ENCODE measurements at places on chromosomes 12 and 14.

GRCh38 chr12:41333974-41334373 is 145.9 kb downstream of the PDZRN4 start:
- DNase-seq: no peak

- no peak for DNase-seq
These were observed 141.2 kb downstream of the PPFIA2 start for GRCh38 chr12:81617915-81618314.

GRCh38 chr12:124702736-124703135 is 135.3 kb upstream of the NCOR2 start:
- DNase-seq: no peak

DNA sequence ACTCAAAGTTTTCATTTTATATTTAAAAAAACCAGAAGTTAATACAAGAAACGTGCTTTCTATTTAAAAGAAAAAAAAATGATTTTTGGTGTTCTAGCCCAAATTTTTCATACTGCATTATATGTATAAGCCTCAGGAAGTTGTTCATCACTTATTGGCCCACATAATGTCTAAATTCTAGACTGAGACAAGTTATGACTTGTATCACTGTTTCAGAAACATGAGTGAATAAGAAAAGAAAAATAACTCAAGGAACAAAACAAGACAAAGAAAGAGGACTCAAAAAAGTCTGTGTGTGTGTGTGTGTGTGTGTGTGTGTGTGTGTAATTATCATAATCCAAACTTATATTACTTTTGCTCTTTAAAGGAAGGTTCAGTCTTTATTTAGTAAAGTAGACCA is 929.8 kb downstream of the GALC start:
- DNase-seq: no peak

- DNase-seq: no peak
These were observed 390.7 kb downstream of the SYT1 start for GRCh38 chr12:79255288-79255687.

DNA sequence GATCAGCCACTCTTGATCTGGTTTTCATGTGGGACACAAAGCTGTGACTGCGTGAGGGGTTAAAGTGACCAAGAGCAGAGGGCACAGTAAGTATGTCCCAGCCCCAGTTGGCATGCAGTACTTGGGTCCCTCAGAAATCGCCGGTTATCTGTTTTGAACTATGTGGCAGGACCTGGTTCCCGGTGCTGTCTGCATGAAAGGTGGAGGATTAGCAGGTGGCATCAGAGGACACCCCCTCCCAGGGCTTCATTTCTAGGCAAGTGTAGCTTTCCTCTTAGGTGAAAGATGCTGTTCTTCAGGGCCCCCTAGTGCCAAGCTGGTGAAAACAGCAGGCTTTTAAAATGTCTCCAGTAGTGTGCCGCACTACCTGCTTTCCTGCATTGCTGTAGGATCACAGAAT is 57.1 kb downstream of the ATG14 start:
- DNase-seq: peak; percentile 31

- DNase-seq: no peak
These were observed 14.9 kb downstream of the SLC38A2 start for GRCh38 chr12:46357438-46358324.

DNA sequence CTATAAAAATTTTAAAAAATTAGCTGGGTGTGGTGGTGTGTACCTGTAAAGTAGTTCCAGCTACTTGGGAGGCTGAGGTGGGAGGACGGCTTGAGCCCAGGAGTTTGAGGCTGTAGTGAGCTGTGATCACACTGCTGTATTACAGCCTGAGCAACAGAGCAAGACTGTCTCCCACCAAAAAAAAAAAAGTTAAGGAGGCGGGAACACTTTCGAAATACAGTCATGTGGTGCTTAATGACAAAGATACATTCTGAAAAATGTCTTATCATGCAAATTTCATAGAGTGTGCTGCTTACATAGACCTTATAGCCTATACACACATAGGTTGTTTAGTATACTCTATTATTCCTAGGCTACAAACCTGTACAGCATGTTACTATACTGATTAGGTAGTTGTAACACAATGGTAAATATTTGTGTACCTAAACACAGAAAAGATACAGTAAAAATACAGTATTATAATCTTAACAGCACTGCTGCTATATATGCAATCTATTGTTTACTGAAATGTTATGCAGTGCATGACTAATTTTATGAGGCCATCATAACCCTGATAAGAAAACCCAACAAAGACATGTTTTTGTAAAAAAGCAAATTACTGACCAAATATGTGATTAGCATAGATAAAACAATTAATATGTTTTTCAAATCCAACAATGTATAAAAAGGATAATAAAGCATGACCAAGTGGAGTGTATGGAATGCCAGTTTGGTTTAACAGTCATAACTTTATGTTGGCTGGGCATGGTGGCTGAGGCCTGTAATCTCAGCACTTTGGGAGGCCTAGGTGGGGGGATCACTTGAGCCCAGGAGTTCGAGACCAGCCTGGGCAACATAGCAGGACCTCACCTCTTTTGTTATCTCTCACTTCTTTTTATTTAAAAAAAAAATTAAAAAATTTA is 11.4 kb downstream of the EIF2S1 start:
- DNase-seq: no peak

- DNase-seq: no peak
These were observed 387.5 kb downstream of the BCAT1 start for GRCh38 chr12:24561411-24561871.

DNA sequence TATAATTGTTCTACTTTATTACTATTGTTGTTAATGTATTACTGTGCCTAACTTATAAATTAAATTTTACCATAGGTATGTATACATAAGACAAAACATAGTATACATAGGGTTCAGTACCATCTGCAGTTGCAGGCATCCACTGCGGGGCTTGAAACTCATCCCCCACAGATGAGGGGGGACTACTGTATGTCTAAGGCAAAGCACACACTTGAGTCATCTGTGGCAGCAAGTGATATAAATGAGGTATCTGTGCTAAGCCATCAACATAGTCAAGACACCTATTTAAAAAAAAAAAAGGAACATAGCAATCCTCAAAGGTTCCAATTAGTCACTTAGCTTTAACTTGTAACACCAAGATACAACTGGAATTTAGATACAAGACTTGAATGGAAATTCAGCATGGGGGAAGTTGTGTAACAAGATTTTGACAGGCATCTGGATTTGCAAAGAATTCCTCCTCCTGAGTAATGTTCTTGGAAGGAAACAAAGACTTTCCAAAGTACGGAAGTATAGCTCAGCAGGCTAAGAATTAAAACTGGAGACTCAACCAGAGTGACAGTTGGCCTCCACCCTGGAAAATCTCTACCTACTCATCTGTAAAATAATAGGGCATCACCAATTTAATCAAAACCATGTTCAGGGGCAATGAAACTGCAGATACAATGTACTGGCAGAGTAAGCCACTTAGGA is 14.9 kb downstream of the DCAF5 start:
- DNase-seq: no peak

DNA sequence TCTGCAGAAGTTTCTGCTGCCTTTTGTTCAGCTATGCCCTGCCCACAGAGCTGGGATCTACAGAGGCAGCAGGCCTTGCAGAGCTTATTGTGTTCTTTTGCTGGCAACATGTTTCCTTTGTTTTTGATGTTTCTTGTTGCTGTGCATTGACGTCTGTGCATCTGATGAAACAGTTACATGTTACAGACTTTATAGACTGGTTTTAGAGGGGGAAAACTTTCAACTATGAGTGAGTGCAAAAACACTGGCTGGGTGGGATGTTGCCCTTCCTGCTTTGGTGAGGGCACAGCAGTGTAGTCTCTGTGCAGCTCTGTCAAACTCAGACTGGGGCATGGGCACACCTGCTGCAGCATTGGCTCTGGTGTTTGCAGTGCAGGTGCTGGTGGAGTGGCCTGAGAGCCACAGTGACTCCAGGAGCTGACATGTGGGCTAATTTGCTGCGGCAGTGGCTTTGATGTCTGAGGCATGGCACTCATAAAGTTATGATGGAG is 26.9 kb downstream of the CLEC6A start:
- DNase-seq: no peak

GRCh38 chr12:123923038-123923437 is 49.6 kb downstream of the CCDC92 start:
- no peak for DNase-seq

DNA sequence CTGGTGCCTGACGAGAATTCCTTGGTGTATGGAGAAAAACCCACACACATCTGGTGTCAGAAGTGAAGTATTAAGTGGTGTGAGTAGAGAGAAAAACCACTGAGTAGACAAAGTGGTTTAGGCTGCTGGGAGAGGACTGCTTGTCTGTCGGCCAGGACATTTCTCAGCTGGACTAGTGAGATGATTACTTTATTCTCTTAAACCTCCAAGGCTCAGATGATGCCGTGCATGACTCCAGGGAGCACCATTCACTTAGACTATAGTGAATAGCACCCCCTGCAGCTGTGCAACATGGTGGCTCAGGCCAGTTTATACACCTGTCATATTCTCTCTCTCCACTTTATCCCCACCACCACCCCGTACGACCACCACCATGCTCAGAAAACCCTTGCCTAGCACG is 28.5 kb upstream of the NFYB start:
- no peak for DNase-seq

GRCh38 chr14:54589843-54590242 is 22.9 kb downstream of the SAMD4A start:
- DNase-seq: no peak

DNA sequence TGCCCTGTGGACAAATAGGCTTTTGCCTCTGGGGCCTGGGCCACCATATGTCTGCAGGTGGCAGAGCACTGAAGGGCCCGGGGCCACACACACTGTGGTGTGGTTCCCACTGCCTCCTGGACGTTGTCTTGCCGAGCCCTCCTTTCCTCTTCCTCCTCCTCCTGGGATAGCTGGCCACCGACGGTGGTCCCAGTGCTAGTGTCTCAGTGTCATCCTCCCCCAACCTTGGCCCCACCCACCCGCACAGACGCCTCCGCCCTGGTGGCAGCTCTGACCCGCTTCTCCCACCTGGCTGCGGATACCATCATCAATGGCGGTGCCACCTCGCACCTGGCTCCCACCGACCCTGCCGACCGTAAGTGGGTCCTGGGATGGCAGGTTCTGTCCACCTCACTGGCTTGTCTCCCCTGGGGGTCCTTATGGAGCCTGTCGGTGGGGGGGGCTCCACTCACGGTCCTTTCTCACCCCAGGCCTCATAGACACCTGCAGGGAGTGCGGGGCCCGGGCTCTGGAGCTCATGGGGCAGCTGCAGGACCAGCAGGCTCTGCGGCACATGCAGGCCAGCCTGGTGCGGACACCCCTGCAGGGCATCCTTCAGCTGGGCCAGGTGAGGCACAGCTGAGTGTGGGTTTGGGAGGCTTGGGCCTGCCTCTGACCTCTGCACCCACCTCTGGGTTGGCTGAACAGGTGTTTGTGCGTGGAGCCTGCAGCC is 23.5 kb downstream of the HIP1R start:
- no peak for DNase-seq

DNA sequence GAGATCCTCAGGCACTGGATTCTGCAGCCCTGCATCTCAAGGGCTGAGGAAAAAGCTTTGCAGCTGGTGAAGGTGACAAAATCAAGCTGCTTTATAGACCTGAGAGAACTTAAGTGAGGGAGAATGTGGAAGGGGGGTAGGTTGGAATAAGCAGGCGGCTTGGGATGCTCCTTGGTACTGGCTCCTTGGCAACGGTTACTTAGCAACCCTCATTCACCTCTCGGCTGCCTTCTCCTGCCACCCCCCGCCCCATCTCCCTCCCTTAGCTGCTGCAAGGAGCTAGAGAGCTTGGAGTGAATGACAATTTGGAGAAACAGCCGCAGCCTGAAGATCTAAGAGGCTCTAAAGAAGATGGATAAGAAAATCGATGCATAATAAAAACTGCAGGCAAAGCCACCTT is 44.1 kb upstream of the CISTR start:
- DNase-seq: peak; percentile 27

- DNase-seq: no peak
These were observed 13.5 kb downstream of the TCL1A start for GRCh38 chr14:95700221-95700976.

DNA sequence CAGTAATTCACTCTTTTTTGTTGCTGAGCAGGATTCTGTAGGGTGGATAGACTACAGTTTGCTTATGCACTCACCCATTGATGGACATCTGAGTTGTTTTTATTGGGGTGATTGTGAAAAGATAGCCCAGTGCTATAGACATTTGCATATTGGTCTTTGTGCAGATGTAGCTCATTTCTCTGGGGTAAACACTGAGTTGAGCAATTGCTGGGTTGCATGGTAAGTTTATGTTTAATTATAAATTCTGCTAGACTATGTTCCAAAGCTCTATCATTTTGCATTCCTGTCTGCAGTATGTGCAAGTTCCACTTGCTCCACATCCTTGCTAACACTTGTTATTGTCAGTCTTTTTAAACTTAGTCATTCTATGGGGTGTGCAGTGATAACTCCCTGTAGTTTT is 65.4 kb upstream of the RFLNA start:
- no peak for DNase-seq

GRCh38 chr12:806200-806791 is 53.9 kb downstream of the WNK1 start:
- DNase-seq: no peak

GRCh38 chr12:107486140-107486892 is 199.3 kb upstream of the PWP1 start:
- DNase-seq: no peak

DNA sequence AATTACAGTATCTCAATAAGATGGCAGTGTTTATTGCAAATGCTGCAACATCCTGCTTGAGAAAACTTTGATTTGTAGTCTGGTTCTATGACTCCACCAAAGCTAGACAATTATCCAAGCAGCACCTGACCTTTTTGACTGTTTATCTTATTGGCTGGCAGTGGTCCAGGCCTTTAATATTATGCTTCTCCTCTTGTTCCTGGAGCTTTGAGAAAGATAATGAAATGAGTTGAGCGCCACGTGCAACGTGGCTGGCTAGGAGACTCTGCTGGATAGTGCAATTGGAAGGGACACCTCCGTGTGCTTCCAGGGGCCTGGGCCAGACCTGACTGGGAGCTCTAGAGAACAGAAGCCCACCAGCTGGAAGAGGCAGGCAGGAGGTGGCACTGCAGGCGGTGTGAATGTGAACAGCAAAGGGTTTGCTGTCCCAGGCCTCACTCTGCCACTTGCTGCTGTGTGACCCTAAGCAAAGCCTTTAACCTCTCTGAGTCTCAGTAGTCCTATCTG is 349.3 kb downstream of the CACNA1C start:
- no peak for DNase-seq

- no peak for DNase-seq
These were observed 256.6 kb downstream of the BTG1 start for GRCh38 chr12:91889059-91889458.

DNA sequence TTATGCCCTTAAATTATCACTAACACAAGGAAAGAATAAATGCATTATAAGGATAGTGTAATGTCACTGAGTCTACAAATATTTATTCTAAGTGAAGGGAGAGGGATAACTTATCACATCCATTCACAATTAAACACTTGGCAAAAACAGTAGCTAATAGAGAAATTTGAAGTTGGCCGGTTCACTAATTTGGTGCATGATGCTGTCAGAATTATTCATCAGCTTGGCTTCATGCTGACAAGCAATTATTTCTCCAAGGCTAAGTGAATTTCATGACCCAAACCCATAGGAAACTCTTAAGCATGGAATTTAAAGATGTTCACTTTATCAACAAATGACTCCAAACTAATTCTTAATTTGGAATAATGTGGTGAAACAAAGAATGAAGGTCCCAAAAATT is 25.0 kb upstream of the NR1H4 start:
- DNase-seq: no peak
